NCI-H226 (cell line): ENCODE measurements at places on chromosomes 11 and 22.

- peak; percentile 16 for DNase-seq
Measured at GRCh38 chr11:68974421-68975194, 6.2 kb downstream of the MRGPRD start.

- DNase-seq: peak; percentile 100
Measured at GRCh38 chr11:69008737-69009440, 4.2 kb downstream of the MRGPRF start.

GRCh38 chr11:7965386-7965785 lies at the start of gene NLRP10:
TSS of gene NLRP10 (minus strand) at chr11:7965447. CDS start at chr11:7963495, 1,952 bp downstream.
- peak; percentile 2 for DNase-seq

DNA sequence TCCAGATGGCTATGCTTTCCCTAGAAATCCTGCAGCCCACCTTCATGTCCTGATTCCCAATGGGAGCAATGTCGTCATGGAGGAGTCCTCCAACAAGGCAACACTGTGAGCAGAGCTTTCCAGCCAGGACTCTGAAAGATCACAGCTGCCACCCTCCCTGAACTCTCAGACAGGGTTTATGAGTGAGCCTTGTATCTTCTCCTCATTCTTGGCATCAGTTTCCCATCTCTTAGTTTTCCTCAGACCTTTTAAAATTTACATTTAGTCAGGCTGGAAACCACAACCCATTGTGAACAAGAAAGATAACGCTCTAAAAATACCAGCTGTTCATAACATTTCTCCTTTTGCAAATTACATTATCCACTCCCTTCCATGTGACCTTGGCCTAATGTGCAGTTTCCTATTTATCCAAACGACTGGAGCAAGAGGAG lies 15.6 kb upstream of the LYVE1 start:
- no peak for DNase-seq

GRCh38 chr22:46537946-46538813 lies 760 bp upstream of the CELSR1 start:
- no peak for DNase-seq

DNA sequence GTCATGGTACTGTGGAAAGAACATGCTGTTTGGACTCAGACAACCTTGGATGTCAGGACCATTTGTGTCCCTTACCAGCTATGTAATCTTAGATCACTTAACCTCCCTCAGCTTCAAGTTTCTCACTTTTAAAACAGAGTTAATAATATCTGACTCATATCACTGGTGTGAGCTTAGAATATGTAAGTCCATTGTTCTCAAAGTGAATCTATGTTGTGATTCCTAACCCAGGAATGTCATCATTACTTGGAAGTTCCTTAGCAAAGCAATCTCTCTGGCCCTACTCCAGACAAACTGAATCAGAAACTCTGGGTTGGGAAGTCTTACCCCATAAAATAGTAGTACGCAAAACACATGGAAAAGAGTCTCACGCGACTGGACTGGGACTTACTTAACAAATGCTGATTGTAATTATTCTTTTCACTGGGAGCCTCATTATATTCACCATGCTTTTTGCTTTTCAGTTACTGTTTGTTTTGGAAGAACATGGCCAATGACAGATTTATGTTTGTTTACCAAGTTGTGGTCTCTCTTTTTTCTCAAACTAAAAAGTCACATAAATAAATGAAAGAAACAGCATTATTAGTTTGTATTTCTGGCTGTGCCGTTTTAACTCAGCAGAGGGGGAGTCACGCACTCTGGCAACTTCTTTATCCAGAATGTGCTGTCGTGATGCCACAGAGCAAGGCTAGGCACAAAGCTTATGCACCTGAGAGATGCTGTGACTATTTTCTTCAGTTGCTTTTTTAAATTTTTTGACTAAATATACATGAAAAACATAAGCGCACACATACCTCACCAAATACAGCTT lies 217.7 kb upstream of the CTSC start:
- peak; percentile 93 for DNase-seq

DNA sequence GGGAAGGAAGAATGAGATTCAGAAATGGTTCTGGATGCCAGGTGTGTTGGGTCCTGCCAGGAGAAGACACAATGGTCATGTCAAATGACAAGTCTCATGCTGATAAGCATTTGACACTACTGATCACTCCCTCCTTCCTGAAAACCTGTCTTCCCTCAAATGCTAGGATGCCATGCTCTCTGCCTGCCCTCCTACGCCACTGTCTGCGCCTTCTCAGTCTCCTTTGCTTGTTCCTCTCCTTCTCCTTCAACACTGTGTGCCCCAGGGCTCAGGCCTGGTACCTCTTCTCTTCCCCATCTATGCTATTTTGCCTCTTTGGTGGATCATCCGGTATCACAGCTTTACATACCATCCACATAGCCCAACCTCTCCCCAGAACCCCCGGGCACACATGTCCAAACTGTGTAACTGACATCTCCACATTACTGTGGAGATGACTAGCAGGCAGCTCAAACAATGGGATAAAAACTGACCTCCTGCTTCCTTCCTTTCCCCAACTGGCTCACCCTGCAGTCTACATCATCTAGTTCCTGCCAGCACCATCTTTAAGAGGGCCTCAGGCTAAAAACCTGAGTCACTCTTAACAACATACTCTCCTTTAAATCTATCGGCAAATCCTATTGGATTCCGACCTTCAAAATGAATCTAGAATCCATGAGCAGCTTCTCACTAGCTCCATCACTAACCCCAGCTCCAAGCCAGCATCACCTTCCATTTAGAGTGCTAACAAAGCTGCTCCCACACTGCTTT lies 8.2 kb downstream of the AP1B1 start:
- DNase-seq: peak; percentile 7

DNA sequence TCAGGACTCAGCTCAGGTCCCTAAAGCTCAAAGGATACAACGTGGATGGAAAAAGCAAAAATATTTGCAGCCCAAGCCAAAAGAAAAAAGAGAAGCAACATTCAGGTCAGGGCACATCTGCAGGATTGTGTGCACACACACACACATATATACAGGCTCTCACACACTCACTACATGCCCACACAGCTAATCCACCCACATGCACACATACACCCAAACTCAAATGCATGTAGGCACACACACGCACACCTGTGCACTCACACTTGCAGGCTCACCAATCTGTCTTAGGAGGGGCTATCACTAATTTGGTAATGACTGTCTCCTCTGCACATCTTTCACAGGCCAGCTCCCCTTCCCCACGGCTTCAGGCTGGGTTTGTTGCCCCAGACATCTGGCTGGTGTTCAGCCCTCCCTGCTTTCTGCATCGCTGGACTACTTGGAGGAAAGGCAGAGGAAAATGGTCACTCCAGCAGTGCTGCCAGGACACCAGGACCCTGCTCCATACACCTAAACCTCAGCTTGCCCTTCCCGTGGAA lies 103.6 kb upstream of the DRD2 start:
- no peak for DNase-seq

DNA sequence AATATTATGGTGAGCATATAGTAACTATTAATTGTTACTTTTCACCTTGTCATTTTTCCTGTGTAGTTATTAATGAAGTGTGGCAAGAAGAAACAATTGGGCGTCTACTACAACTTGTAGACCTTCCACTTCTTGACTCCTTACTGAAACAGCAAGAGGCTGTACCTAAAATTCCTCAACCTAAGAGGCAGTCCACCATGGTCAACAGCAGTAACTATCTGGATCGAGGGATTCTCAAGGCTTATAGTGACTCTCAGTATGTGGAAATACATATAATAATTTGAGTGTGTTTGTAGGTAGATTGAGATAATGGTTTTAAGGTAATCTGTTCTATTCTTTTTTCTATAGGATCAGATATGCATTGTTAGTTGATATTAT lies 10.8 kb upstream of the TCP11L1 start:
- no peak for DNase-seq

DNA sequence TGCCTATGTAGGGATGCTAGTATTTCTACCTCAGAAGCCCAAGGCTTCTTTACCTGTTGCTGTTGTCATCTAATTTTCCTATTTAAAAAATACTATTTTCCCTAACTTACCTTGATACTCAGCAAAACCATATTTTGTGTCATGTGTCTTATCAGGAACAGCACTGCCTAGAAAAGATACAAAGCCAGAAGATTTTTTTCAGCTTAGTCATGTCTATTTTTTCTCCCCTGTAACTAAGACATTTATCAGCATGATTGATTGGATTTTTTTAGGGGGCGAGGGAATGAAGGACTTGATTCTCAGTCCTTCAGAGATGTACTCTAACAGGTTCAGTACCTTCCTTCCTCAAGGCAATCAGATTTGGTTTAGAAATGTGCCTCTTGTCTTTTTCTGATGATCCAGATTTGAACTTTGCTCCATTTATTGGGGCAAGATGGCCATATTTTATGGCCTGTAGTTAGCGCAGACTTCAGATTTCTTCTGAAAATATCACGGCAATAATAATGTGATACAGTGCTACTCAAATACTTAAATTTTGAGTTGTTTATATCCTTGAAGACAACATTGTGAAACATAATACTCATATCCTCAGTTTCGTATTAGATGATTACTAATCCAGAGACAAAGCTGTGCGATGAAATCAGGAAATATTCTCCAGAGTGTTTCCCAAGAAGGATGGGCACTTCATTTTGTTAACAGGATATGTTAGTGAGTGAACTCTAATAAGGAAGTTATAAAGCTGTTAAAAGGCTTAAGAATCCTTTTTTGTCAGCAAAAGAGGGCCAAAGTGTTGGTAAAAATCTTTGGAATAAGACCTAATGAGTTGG lies 3.8 kb upstream of the PIK3IP1 start:
- DNase-seq: peak; percentile 32
